A549 treated with dexamethasone at 1 μM for 4 hours (cell line): ENCODE measurements at places on chromosomes 1 and 21. TPM values are rescaled to one million over a fixed set of nuclear protein-coding genes. Genes with fewer than 3 reads are reported as not detected.

Gene CYP2J2
- 0.07 to 0.15 TPM (median 0.10 TPM) in 4 of 5 replicates, not detected in the other for total RNA-seq

Gene SPRR2B
- not detected in 5 replicates for total RNA-seq

Gene FCRL1
- not detected in 5 replicates for total RNA-seq

Gene SMPDL3B
- total RNA-seq, result 1.4 to 1.9 TPM (median 1.5 TPM) in 5 replicates

Gene HSD3B1
- total RNA-seq, result 0.11 TPM in 1 of 5 replicates, not detected in the others

Gene C1orf141
- not detected in 5 replicates for total RNA-seq

Gene HSD11B1
- 0.26 to 0.62 TPM (median 0.45 TPM) in 5 replicates for total RNA-seq

Gene ADAMTS5
- not detected in 5 replicates for total RNA-seq

Gene CACNA1S
- 0.01 TPM in 1 of 5 replicates, not detected in the others for total RNA-seq

Gene SIM2
- 4.8 to 8.4 TPM (median 6.5 TPM) in 5 replicates for total RNA-seq

Gene KCNQ4
- total RNA-seq, result 0.21 to 0.35 TPM (median 0.25 TPM) in 5 replicates

Gene PRDM16
- total RNA-seq, result 0.17 to 0.46 TPM (median 0.30 TPM) in 5 replicates

Gene ELOVL1
- 133 to 155 TPM (median 136 TPM) in 5 replicates for total RNA-seq

Gene SLC35D1
- total RNA-seq, result 7.5 to 9.8 TPM (median 8.8 TPM) in 5 replicates

Gene TARDBP
- total RNA-seq, result 188 to 215 TPM (median 207 TPM) in 5 replicates

Gene THEMIS2
- 0.49 to 0.98 TPM (median 0.72 TPM) in 5 replicates for total RNA-seq

Gene FUCA1
- total RNA-seq, result 8.5 to 11.4 TPM (median 10.1 TPM) in 5 replicates

Gene C2CD2
- total RNA-seq, result 5.7 to 8.3 TPM (median 7.1 TPM) in 5 replicates

Gene NIBAN1
- 0.85 to 1.2 TPM (median 1.1 TPM) in 5 replicates for total RNA-seq

Gene LRRC3
- 1.7 to 2.5 TPM (median 2.4 TPM) in 5 replicates for total RNA-seq

Gene TACSTD2
- not detected in 5 replicates for total RNA-seq

Gene CYP4A11
- not detected in 5 replicates for total RNA-seq

Gene FAM167B
- total RNA-seq, result 0.55 to 0.82 TPM (median 0.63 TPM) in 5 replicates

Gene FMO2
- total RNA-seq, result not detected in 5 replicates

Gene AMPD1
- 0.14 TPM in 1 of 5 replicates, not detected in the others for total RNA-seq

Gene BARHL2
- total RNA-seq, result not detected in 5 replicates

Gene XCL1
- total RNA-seq, result not detected in 5 replicates

Gene FBLIM1
- 17.2 to 30.9 TPM (median 24.8 TPM) in 5 replicates for total RNA-seq

Gene RAB25
- 0.16 TPM in 1 of 5 replicates, not detected in the others for total RNA-seq

Gene LAMC1
- 103 to 142 TPM (median 131 TPM) in 5 replicates for total RNA-seq

Gene IL23R
- total RNA-seq, result not detected in 5 replicates

Gene C1orf87
- total RNA-seq, result not detected in 5 replicates

Gene LCE1F
- total RNA-seq, result not detected in 5 replicates

Gene USH2A
- under 0.01 TPM in 1 of 5 replicates, not detected in the others for total RNA-seq

Gene SLC16A4
- 30.8 to 41.6 TPM (median 35.2 TPM) in 5 replicates for total RNA-seq

Gene LCE3E
- total RNA-seq, result 0.24 to 0.26 TPM in 2 of 5 replicates, not detected in the others

Gene LEFTY2
- total RNA-seq, result 0.10 to 0.29 TPM (median 0.24 TPM) in 3 of 5 replicates, not detected in the others
